Left ventricle myocardium superior (tissue), 1 donor: ENCODE measurements at places on chromosomes 7 and 10. TPM values are rescaled to one million over a fixed set of nuclear protein-coding genes. Genes with fewer than 3 reads are reported as not detected.

- DNase-seq, result no peak
Measured at GRCh38 chr7:107933386-107934013, 42.5 kb downstream of the DLD start.

The MYPN gene
- 107 TPM for total RNA-seq

The PILRA gene
- 3.2 TPM for total RNA-seq

DNA sequence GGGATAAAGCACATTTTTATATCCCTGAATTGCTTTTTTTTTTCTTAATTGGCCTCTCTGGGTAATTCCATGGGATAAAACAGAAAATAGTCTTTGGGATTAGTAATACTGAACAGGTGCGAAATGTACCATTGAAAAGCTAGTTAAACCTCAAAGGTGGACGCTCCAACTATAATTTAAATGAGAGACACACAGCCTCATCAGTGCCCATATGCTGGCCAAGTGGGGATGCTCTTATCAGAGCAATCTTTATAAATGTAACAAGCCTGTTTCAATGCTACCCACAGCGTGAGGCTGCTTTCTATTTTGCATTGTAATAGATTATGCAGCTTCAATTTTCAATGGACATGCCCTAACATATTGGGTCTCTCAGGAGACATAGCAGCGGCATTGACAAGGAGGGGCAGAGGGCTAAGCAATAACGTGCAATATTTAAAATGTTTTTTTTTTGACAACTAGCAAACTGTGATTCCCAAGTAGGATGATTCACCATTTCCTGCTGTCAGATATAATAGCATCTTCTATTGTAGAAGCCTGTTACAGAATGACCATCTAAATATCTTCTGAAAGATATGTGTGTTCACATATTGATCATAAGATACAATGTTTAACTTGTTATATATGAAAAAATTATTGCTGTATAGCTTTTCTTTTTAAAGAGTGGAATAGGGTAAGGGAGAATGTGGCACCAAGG, 91.3 kb upstream of the BET1 start:
- DNase-seq, result no peak

GRCh38 chr10:132004052-132004451, 22.3 kb upstream of the BNIP3 start:
- DNase-seq, result no peak

- DNase-seq, result peak; percentile 49
Measured at GRCh38 chr7:50303335-50304128, 984 bp upstream of the IKZF1 start.

DNA sequence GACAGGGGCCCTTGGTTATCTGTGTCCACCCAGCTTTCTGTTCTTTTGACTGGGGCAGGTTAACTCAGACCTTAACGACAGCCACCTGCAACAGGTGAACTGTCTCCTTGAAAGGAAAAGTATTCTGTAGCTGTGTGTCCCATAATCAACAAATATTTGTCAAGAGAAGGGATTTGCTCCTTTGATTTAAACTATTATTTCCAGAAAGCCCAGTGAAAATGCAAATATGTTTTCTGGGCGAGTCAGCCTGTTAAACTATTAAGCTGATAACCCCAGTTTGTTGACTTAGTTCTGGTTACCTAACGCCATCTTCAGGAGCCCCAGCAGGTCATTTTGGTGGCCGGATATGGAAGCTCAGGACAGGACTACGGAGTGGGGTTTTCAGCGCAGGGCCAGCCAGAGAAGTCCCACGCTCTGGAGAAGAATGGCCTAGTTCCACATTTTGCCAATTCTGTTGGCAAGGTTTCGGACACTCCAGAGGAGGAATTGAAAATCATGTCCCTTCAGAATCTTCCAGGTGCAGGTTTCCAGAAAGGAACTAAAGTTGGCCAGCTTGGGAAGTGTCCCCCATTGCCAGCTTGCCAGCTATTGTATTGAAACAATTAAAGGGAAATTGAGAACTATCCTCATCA, 54.5 kb downstream of the ADRA2A start:
- no peak for DNase-seq

- no peak for DNase-seq
Measured at GRCh38 chr7:120877701-120878100, 19.8 kb upstream of the TSPAN12 start.

The LRIT2 gene
- total RNA-seq, result not detected

- DNase-seq, result no peak
Measured at GRCh38 chr10:73106301-73106700, 4.0 kb upstream of the NUDT13 start.

DNA sequence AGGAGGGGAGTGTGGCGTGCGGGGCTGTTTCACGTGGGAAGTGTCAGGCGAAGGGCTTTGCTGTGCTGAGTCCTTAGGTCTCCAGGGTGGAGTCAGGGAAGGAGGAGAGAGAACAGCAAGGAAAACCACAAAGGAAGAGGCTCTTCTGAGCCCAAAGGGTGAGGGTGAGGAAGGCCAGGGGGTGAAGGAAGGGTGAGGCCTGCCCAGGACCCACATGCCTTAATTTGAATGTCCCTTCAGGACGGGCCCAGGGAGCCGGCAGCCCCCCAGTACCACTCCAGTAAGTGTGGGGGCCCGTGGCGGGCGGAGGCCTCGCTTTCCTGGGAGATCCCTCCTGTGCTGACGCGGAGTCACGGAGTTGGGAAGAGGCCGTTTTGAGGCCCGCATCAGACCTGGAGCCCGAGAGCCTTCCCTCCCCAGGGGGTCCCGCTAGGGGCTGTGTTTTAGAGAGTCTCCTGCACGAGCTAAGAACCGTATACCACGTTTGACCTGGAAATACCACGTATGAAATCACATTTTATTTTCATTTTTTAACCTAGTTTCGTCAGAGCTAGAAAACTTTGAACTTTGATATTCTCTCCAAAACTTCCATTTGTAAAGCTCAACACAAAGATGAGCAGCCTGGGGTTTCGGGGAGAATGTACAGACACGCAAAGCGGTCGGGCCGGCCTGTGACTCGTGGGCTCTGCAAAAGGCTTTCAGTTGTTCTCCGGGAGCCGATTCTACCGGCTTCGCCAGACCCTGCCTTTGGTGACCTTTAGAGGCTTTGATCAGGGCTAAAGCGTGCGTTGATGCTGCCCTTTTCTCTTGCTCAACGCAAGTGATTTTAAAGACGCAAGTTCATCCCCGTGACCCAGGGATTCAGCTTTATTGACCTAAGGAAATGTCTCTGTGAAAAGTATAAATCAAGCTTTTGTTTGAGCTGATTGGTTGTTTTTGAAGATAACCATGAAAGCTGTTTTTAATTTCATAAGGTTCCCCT, 23.6 kb upstream of the TTYH3 start:
- DNase-seq, result no peak

- no peak for DNase-seq
Measured at GRCh38 chr10:3460420-3461128, 288.0 kb upstream of the PITRM1 start.

- peak; percentile 28 for DNase-seq
Measured at GRCh38 chr7:4794591-4795350, 19.3 kb downstream of the AP5Z1 start.

DNA sequence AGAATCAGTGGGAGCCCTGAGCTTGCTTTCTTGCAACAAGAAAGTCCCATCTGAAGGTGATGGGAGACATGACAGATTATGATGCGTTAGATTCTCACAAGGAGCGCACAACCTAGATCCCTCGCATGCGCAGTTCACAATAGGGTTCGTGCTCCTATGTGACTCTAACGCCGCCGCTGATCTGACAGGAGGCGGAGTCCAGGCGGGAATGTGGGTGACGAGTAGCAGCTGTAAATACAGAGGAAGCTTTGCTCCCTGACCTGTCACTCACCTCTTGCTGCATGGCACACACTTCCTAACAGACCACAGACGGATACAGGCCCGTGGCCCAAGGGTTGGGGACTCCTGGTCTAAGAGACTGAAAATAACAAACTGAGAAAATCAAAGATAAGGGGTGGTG, 1163.4 kb upstream of the AUTS2 start:
- peak; percentile 29 for DNase-seq

GRCh38 chr7:108063520-108063933, 60.6 kb upstream of the LAMB1 start:
- no peak for DNase-seq

The VWDE gene
- total RNA-seq, result not detected

DNA sequence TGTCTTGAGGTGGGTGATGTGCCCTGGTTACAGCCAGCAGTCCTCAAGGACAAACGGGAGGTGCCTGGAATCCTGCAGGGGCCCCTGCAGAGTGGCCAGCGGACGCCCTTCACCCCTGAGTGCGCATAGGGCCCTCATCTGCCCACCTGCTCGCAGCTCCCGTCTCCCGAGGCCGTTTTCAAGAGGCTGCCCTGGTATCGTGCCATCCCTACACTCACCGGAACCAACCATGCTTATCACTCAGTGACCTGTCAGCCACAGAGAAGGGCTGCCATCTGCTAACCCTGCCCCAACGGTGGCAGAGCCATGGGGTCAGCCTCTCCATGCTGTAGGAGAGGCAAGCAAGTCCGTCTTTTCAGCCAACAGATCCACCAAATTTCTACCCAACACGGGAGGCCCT, 122.0 kb downstream of the FAM53B start:
- DNase-seq, result no peak

The PALD1 gene
- total RNA-seq, result 5.2 TPM

The PRPS1L1 gene
- not detected for total RNA-seq

GRCh38 chr7:28192786-28193585, 12.4 kb upstream of the JAZF1 start:
- DNase-seq, result no peak

GRCh38 chr7:34958021-34958420, 79.3 kb downstream of the DPY19L1 start:
- no peak for DNase-seq

The NKX1-2 gene
- not detected for total RNA-seq
